T-cell (primary cell): ENCODE measurements at places on chromosomes 11 and 22.

GRCh38 chr11:74736031-74736430 is 4.8 kb upstream of the CHRDL2 start:
- no peak for DNase-seq

DNA sequence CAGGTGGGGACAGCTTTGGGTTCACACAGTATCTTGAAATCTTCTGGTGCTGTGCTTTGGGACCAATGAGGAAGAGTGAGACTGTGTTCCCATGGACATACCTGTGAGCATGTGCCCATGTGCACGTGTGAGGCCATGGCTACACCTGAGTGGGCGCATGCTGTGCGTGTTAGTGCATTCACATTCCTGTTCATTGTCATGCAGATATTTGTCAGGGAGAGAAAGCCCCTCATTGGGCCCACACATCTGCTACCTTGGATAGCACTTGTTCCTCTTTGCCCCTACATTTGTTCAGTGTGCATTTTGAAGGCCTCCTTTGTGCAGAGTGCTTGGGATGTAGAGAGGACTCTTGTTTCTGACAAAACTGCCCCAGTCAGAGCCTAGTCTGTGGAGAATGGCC is 154.3 kb upstream of the E2F8 start:
- DNase-seq: no peak

- DNase-seq: no peak
Measured at GRCh38 chr22:36419177-36419911, 31.6 kb upstream of the MYH9 start.

DNA sequence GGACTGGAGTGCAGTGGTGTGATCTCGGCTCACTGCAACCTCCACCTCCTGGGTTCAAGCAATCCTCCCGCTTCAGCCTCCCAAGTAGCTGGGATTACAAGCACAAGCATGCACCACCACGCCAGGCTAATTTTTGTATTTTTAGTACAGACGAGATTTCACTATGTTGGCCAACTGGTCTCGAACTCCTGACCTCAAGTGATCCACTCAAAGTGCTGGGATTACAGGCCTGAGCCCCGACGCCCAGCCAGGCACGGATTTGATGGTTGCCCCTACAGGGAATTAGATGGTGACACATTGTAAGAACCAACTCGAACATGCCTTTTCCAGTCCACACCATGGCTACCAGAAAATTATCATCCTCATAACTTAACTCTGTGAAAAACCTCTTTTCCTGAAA is 26.8 kb upstream of the RTL6 start:
- no peak for DNase-seq

- DNase-seq: no peak
Measured at GRCh38 chr11:44877571-44878497, 72.8 kb downstream of the TP53I11 start.

DNA sequence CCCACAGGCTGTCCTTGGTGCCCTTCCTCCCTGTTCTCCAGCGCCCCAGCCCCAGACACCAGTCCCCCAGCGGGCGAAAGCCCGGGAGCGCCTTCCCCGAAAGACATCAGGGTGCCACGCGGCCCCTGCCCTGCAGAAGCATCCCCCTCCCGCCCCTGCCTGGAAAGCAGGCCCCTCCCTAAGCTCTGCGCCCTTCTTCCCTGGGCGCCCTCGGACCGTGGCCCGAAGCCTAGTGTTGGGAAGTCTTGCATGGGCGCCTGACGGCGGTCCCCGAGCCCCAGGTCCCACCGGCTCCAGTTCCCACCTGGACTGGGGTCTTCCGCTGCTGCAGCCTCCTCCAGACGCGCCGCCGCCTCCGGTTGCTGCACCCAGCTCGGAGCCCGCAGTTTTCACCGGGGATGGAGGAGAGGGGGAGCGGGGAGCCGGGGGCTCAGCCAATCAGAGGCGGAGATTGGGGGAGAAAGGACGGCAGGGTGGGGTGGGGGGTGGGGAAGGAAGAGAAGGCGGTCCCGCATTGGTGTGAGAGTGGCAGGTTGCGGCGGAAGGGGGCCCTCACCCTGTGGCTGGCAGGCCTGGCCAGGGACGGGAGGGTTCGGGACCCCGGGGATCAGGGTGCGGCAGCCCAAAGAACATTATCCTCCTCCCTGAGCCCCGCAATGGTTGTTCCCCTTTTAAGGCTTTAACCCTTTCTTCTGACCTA is at the start of gene THY1:
TSS of gene THY1 (minus strand) at position 364 of the 700 bp plus-strand sequence. CDS start 2,267 bp downstream, outside the sequence.
- DNase-seq: no peak

- DNase-seq: no peak
Measured at GRCh38 chr11:70744396-70745185, 346.3 kb downstream of the CTTN start.

GRCh38 chr11:4903484-4903883 is at the start of gene OR51A7:
Gene OR51A7 (plus strand): TSS chr11:4903783. CDS start chr11:4907370, 3,587 bp downstream.
- no peak for DNase-seq

- DNase-seq: no peak
Measured at GRCh38 chr11:63737718-63738117, 30.9 kb downstream of the ZFTA start.

- DNase-seq: no peak
Measured at GRCh38 chr11:75571625-75572024, 9.6 kb downstream of the SERPINH1 start.

DNA sequence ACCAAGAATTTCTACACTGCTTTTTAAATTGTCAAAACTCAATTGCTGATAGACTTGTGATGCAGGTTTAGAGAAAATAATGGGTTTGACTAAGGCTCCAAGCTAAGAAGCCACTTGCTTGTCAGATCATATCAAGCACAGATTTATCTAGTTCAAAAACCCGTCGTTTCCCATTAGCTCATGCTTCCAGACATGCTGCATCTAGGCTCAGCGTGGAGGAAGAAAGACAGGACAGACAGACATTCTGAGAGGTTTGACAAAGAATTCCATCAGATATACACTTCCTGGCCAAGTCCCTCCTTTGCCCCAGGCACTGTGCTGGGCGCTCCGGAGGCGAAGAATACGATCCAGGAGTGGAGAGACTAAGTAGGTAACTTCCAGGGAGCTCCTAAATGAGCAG is 76.8 kb downstream of the KCNC1 start:
- no peak for DNase-seq

GRCh38 chr11:8963569-8964323 is 496 bp downstream of the TMEM9B start:
- peak; percentile 76 for DNase-seq

DNA sequence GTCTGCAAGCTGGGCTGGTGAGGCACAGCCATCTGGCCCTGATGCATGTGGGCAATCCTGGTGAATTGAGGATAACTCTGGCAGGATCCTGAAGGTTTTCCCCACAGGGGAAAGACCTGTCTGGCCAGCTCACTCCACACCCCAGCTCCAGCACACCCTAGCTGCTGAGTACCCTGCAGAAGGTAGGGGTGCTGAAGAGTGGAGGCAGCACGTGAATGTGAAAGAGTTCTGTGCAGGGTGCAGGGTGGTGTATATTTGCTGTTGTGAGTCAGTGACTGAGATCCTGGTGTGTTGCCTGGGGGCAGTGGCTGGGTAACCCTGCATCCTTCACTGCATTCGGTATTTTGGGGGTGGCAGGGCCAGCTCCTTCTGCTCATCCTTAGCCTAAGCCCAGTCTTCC is 22.4 kb downstream of the DGAT2 start:
- no peak for DNase-seq

DNA sequence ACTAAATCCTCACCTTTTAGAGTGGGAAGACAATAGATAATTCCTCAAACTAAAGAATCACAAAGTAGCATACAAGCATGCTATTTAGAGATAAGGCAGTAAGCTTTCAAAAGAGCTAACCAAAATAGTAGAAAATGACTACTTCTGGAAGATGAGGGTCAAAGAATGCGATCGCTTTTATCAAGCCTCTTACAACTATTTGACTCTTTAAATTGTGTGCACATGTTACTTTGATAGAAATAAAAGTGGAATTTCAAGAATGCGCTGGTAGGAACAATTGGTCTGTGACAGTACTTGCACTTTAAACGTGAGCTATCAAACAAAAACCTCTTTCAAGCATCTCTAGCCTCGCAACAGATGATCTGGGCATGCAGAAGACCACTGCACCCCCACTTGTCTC is 97.3 kb downstream of the COMMD9 start:
- DNase-seq: no peak

- DNase-seq: no peak
Measured at GRCh38 chr22:30984317-30984716, 15.3 kb downstream of the TUG1 start.

- DNase-seq: no peak
Measured at GRCh38 chr11:84319863-84320262, 1033.7 kb upstream of the CCDC90B start.

DNA sequence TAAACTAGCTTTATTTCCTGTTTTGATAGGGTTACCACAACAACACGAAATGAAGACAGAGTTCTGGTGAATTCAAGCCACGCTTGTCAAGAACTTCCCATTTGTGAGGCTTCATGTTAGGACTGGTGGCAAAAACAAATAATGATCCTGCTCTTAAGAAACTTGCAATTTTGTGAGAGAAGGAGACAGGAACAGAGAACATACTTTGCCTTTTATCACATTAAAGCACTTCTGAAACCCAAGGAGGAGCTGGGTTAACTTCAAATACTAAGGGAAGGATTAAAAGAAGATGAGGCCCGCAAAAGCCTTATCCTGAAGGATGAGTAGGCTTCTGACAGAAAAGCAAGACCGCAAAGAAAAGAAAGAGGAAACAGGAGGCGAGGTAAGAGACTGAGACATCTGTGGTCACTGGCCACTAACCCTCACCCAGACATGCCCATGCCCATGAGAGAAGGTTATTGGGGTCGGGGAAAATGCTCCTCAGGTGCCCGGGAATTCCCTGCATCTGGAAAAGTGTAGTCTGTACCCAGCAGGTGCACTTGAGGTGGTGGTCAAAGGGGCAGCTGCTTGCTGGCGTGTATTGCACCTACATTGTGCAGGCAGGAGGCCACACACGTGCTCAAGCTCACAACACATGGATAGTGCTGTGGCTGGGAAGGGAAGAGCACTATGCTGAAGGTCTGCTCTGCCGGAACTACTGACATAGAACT is 50.5 kb downstream of the MAPK1 start:
- peak; percentile 16 for DNase-seq

DNA sequence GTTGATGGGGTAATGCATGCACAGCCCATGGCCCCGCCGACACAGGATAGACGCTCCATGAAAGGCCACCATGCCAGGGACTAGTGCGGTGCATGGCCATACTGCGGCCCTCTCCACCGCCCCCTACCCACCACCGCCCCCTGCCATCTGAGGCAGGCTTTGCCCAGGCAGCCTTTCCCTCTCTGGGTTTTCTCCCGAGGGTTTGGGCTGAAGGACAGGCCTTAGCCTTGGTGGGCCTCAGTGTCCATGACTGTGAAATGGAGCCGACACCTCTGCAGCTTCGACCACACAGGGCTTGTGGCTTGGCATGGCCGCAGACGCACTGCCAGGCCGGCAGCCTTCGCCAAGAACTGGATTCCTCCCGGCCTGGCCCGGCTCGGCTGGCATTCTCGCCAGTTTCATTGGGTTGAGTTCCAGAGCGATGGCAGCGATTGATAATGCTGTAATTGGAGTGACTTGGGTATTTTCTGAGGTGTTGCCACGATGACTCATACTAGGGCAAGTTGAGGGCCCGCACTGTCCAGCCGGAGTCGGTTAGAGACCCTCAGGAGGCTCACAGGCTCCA is 111.3 kb downstream of the WNT7B start:
- DNase-seq: no peak

DNA sequence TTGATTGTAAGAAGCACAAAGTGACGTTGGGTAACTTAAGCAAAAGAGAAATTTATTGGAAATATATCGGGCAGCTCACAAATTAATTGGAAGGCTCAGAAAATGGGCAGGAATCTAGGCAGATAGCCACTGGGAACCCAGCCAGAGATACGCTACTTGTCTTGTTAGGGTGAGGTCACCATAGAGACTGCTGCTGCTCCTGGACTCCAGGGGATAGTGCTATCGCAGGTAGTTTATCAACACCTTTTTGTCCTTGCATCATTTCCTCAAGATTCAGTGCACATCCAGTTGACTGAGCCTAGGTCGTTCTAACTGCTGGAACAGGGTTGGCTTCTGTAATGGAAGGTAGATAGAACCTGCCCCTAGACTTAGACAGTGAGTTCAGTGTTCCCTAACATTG is 19.6 kb downstream of the AMOTL1 start:
- DNase-seq: no peak

GRCh38 chr11:102361086-102362031 is 14.3 kb downstream of the BIRC2 start:
- peak; percentile 36 for DNase-seq

- DNase-seq: no peak
Measured at GRCh38 chr11:61067782-61068446, 34.4 kb upstream of the CD5 start.

GRCh38 chr11:7851391-7851790 is 54.6 kb upstream of the OR5P2 start:
- no peak for DNase-seq

DNA sequence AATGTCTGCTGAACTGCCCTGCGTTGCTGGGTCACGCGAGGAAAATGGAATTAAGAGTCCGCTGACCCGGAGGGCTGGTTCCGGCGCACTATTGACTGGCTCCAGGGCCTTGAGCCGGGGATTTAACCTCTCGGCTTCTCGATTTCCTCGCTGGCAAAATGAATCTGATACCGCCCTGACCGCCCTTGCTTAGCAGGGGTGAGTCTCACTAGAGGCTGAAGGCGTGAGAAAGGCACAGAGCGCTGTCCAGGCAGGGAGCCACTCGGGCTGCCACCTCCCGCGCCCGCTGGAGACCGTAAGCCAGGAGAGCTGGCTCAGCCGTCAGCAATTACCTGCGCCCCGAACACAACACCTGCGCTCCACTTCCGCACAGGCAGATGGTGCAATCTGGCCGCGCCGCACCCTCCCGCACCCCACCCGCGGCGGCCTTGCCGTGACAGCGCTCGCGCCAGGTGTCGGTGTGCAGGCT is 65.6 kb downstream of the BUD13 start:
- no peak for DNase-seq

DNA sequence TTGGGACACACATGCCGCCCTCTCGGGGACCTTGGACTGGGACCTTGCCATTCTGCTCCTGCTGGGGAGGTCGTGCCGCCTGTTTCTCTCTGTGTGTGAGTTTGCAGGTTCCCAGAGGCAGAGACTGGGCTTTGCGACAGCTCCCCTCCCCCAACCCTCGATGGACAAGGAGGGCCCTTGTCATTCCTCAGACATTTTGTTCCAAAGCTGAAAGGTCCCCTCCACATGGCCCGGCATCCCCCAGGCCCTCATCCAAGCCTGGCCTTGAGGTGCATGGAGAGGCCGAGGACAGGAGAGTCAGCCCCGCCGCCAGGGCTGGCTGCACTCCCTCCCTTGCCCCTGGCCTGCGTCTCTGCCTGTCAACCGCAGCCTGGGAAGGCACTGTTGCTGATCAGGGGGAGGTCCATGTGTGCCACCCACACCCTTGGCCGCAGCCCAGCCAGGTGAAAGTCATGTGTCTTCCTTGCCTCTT is 25.6 kb downstream of the FADS2 start:
- no peak for DNase-seq

GRCh38 chr22:19693581-19693980 is 20.7 kb upstream of the SEPTIN5 start:
- DNase-seq: no peak

GRCh38 chr11:83159902-83160865 is 3.3 kb downstream of the PCF11 start:
- DNase-seq: no peak

- DNase-seq: no peak
Measured at GRCh38 chr22:47245786-47246185, 483.3 kb downstream of the TBC1D22A start.

- DNase-seq: no peak
Measured at GRCh38 chr11:60717956-60718355, 6.6 kb upstream of the MS4A18 start.

GRCh38 chr11:66002648-66003225 is 434 bp downstream of the BANF1 start:
- DNase-seq: no peak
